ENCODE measurements at places on chromosomes 3 and 15.

DNA sequence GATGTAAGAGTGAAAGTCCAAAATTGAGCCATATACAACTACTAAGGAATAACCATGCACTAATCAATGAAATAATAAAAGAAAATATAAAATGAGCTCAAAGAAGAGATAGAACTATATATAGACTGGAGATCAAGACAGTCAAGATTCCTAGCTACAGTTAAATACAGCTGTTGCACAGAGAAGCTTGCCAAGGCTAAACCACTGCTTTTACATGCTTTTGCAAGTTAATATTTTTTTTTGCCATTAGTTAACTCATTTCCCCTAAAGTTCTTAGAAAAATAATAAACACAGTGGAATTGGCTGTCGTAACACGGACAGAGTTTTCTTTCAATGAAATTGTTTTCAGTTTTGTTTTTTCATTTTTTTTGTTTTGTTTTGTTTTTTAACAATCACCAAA lies 123.0 kb downstream of the VGLL3 start:
- no peak for DNase-seq

DNA sequence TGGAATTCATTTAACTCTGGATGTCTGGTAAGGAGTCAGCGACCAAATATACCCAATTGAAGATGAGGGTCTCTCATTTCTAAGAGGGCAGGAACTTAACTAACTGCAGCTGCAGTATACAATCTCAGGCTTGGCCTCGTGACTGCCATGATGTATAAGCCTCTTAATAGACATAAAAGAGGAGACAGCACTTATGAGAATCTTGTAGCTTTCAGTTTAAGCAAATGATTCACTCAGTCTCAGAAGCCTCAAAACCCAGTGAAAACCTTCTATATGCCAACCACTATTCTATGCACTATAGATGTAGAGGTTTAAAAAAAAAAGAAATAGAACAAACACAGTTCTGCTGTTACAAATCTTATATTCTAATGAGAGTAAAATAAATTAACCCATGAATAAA lies 513.9 kb downstream of the TBL1XR1 start:
- no peak for DNase-seq

- peak; percentile 49 for DNase-seq
Observed at GRCh38 chr15:81419332-81419943, 45.4 kb upstream of the TMC3 start.

DNA sequence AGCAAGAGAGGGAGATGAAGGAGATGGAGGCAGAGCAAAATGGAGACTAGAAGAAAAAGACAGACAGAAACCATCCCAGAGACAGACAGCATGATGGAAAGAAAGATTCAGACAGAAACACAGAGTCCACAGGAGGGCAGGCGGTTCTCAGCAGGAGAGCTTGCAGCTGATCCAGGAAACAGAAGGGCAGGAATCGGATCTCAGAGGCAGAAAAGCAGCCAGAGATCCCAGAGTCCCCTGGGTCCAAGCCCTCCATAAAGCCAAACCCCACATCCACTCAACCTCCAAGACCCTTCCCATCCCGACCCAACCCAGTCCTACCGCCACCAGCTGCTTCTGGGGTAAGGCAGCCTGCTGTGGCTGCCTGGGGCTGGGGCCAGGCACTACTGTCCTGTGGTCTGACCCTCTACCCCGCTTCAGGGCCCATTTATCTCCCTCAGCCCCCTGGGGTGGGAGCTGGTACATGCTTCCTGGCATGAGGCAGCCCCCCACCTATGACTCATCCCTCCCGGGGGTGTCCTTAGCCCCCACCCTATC lies at the start of gene UCN2:
TSS of gene UCN2 (minus strand) at position 400 of the 537 bp plus-strand sequence. CDS start 657 bp downstream, outside the sequence.
- DNase-seq = no peak

Data from ELF-1 (cell line).